ENCODE measurements at places on chromosomes 11 and 22.
A peak's percentile ranks its signal among the peaks of the same experiment; 100 is the strongest.

DNA sequence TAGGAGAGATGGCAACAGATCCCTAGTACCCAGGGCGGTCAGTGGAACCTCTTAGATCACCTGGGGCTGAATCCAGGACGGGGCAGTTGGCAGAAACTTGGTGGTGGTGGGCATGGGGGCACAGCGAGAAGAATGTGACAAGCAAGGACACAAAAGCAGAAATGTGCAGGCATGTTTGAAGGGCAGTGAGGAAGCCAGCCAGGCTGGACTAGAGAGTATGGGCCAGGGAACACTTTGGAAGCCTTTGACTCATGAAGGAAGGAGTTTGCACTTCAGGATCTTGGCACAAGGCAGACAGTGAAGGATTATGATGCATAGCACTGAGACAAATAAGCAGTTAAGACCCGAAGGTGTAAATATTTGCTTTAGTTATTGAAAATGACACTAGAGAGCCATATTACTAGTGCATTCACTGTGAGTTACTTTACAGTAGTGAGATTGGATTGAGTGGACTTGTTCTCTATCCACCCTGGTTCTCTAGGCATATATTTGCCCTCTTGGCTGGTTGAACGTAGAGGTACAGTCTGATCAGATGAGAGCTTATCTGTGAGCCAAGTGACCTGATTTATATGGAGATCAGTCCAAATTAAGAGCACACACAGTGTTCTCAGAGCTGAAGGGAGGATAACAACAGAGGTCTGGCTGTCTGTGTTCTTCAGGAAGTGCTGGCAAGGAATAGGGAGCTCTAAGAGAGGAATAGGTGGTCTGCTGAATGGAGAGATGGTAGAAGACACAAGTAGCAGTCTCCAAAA, 210.4 kb downstream of the SNX19 start:
- DNase-seq: no peak
- H3K27me3 ChIP-seq: peaks cover 16% of the 10 kb centered on the region
- H3K4me3 ChIP-seq: no peak overlapping the region
- no peaks in the 10 kb centered on the region for H3K4me1 ChIP-seq
- no peak overlapping the region for H3K27ac ChIP-seq

DNA sequence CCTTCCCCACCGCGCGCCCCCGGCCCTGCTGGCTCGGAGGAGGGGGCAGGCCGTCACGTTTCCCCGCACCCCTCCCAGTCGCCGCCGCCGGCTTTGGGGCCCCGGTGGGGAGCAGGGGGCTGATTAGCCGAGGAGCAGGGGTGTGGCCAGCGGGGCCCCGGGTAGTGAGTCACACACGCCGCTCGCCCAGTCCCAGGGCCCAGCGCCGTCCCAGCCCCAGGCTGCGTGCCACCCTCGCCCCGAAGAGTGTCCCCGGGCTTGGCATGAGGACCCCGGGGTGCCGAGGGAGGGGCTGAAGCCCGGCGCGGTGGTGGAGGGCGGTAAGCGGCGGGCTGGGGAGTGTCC, 34.4 kb downstream of the PRDM11 start:
- DNase-seq: no peak
- no peak overlapping the region for H3K27ac ChIP-seq
- H3K4me1 ChIP-seq: peaks cover 23% of the 10 kb centered on the region
- H3K36me3 ChIP-seq: peaks cover 13% of the 10 kb centered on the region

DNA sequence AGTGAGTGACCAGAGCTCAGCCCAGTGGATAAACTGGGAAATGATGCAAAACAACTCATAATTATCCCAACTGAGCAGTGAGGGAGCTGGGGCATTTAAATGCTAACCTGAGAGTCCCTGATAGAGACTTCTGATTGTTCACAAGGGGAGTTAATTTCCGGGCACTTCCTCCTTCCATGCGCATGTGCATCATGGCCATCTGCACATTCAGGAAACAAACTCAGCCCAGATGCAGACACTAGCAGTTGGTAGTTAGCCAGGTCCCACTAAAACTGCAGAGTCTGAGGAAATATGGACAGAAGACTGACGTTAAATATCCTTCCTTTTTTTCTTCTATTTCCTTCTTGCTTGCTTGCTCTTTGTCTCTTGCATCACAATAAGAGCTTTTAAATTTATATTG, 852.1 kb upstream of the LRRC4C start:
- no peaks in the 10 kb centered on the region for H3K27me3 ChIP-seq
- H3K4me1 ChIP-seq: no peaks in the 10 kb centered on the region
- H3K27ac ChIP-seq: no peak overlapping the region
- H3K36me3 ChIP-seq: no peaks in the 10 kb centered on the region

DNA sequence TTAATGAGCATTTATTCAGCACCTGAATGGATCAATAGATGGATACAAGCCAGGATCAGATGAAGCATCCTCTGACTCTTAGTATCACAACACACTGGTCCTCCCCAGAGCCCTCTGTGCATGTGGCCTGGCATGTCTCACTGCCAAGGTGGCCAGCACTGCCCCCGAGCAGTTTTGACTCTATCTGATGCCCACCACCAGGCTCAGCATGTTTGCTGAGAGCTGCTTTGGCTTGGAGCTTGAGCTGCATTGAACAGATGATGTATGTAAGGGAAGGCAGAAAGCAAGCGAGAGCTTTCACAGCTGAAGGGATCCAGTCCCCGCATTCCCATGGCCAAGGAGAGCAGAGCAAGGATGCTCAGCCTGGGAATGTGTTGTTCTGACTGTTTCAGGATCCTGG, 320.3 kb downstream of the BUD13 start:
- peaks cover 7% of the 10 kb centered on the region for H3K27me3 ChIP-seq
- H3K36me3 ChIP-seq: no peaks in the 10 kb centered on the region
- no peak for DNase-seq

DNA sequence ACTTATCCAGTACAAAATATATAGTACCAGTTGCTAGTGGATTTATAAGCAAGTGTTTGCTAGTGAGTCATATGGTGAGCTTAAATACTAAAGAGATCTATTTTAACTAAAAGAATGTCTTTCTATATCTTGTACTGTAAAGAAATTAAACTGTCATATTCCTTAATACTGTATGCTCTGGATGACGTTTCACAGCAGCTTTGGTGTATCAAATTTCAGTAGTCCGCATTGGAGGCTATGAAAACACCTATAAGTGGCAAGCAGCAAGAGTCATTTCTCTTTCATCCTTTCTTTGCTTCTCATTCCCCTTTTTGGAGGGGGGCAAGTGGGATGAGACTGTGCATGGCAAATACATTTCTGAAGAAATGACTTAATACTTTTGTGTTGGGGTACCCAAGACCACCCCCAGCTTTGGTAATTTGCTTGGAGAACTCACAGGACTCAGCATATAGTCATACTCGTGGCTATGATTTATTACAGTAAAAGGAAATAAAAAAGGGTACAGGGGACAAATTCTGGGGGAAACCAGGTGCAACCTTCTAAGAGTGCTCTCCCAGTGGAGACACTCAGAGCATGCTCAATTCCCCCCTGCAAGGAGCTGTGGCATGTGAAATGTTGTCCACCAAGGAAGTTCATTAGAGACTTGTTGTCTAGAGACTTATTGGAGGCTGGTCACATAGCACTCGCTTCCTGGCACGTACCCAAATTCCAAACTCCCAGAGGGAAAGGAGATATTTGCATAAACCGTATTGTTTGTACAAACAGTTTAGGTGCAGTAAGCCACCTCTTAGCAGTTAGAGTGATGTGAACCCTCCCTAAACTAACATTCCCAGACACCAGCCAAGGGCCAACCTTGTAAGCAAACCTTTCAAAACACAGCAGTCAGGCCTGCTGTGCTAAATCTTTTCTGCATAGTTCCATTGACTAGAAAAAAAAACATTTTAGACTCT, 210.8 kb downstream of the PGR start:
- no peaks in the 10 kb centered on the region for H3K27me3 ChIP-seq
- no peaks in the 10 kb centered on the region for H3K36me3 ChIP-seq

DNA sequence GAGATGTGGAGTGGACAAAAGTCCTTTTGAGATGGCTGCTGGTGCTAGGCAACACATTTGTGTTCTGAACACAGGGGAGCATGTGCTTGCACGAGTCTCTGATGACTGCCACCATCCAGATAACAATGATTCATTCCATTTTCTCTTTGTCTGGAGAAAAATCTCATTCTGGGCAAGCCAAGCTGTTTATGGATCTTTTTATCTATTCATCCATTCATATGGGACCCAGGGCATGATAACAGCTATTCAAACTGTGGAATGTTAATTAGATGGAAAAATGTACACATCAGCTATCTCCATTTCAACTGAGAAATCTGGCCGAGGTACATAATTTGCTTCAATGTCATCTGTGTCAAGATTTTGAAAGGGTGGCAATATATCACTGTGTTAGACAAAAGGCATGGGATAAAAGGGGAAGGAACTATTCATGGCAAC, 117.5 kb upstream of the ZBED5 start:
- H3K36me3 ChIP-seq: peaks cover 2% of the 10 kb centered on the region
- H3K27ac ChIP-seq: no peak overlapping the region
- no peak overlapping the region for H3K4me3 ChIP-seq
- peaks cover 5% of the 10 kb centered on the region for H3K27me3 ChIP-seq
- peaks cover 4% of the 10 kb centered on the region for H3K4me1 ChIP-seq
- DNase-seq: no peak

DNA sequence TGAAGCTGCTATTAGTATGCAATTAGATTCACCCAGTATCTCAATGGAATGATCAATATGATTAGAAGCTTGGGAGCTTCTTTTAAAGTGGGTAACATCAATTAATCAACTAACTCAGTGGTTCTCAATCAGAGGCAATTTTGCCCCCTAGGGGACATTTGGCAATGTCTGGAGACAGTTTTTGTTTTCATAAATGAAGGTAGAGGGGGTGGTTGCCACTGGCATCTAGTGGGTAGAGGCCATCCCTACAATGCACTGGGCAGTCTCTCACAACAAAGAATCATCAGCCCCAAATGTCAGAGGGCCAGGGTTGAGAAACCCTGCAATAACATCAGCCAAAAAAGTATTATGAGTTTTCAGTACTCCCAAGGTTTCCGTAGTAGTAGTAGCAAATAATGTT, 5.9 kb upstream of the AMOTL1 start:
- no peaks in the 10 kb centered on the region for H3K4me1 ChIP-seq
- no peak for DNase-seq
- no peaks in the 10 kb centered on the region for H3K36me3 ChIP-seq

- no peaks in the 10 kb centered on the region for H3K36me3 ChIP-seq
- H3K4me3 ChIP-seq: peak overlapping the region; percentile 31
- peaks cover 14% of the 10 kb centered on the region for H3K27me3 ChIP-seq
- H3K27ac ChIP-seq: no peak overlapping the region
- DNase-seq: no peak
- H3K4me1 ChIP-seq: peaks cover 5% of the 10 kb centered on the region
Observed at GRCh38 chr11:100686476-100687053, 523 bp upstream of the ARHGAP42 start.

GRCh38 chr11:110757962-110758755, 45.9 kb upstream of the ARHGAP20 start:
- H3K4me3 ChIP-seq: no peak overlapping the region
- peaks cover 6% of the 10 kb centered on the region for H3K27me3 ChIP-seq
- DNase-seq: no peak
- H3K27ac ChIP-seq: no peak overlapping the region
- no peaks in the 10 kb centered on the region for H3K4me1 ChIP-seq
- no peaks in the 10 kb centered on the region for H3K36me3 ChIP-seq

DNA sequence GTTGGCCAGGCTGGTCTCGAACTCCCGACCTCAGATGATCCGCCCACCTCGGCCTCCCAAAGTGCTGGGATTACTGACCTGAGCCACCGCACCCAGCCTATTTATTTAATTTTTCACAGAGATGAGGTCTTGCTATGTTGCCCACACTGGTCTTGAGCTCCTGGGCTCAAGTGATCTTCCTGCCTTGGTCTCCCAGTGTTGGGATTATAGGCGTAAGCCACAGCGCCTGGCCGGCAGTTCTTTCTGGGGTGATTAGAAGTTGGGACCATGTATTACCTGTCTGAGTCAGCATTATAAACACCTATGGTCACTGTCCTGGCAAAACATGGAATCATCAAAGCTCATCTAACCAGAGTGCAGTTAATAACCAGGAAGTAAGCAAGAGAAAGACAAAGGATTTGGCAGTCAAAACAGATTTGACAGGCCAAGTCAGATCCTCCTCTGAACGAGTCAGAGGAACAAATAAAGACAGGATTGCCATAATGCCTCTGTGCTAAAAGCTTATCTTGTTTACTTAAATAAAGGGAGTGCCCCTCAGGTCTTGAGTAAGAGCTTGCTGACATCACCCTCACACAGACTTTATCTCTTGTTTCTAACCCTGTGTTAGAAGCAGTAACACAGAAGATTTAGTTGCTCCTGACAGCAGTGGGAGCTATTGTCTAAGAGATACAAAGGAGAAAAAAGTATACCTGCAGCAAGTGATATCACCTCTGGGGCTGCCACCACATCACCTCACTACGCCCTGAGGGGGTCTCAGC, 3.7 kb downstream of the SERPIND1 start:
- no peak overlapping the region for H3K27ac ChIP-seq
- H3K27me3 ChIP-seq: no peaks in the 10 kb centered on the region
- no peaks in the 10 kb centered on the region for H3K36me3 ChIP-seq
- no peak for DNase-seq
- H3K4me1 ChIP-seq: no peaks in the 10 kb centered on the region

GRCh38 chr11:96335388-96335787, 7.6 kb downstream of the MAML2 start:
- DNase-seq: no peak
- H3K27me3 ChIP-seq: no peaks in the 10 kb centered on the region
- peaks cover 3% of the 10 kb centered on the region for H3K36me3 ChIP-seq
- peak overlapping the region; percentile 12 for H3K27ac ChIP-seq
- no peak overlapping the region for H3K4me3 ChIP-seq
- peaks cover 63% of the 10 kb centered on the region for H3K4me1 ChIP-seq

- H3K4me1 ChIP-seq: peaks cover 12% of the 10 kb centered on the region
- H3K27me3 ChIP-seq: no peaks in the 10 kb centered on the region
- DNase-seq: no peak
- no peak overlapping the region for H3K4me3 ChIP-seq
- H3K36me3 ChIP-seq: peaks cover 4% of the 10 kb centered on the region
- no peak overlapping the region for H3K27ac ChIP-seq
Observed at GRCh38 chr22:17633217-17633997, 4.9 kb upstream of the ATP6V1E1 start.

DNA sequence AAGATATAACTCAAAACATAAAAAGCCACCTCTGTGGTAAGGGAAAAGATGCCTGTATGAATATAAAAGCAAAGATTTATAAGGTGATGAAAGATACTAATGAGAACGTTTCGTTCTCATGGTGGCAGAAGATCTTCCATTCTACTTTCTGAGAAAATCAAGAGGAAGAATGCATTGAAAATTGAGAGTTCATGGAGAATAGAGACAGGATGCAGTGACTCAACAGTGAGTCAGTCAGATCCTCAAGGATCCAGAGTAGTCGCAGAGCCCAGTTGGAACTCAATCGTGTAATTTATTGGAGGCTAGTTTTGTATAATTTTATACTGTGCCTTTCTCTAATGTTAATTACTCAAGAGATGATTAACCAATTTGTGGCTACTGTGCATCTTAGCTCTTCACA, 73.3 kb downstream of the ENTHD1 start:
- DNase-seq: no peak
- H3K27me3 ChIP-seq: no peaks in the 10 kb centered on the region
- H3K27ac ChIP-seq: no peak overlapping the region
- H3K4me3 ChIP-seq: no peak overlapping the region

GRCh38 chr11:59200423-59200746, 12.3 kb downstream of the MPEG1 start:
- no peak for DNase-seq
- H3K36me3 ChIP-seq: peaks cover 3% of the 10 kb centered on the region
- H3K4me3 ChIP-seq: no peak overlapping the region
- no peaks in the 10 kb centered on the region for H3K27me3 ChIP-seq
- H3K27ac ChIP-seq: peak overlapping the region; percentile 67

GRCh38 chr11:65051398-65051858, 6.9 kb downstream of the NAALADL1 start:
- peaks cover 18% of the 10 kb centered on the region for H3K4me1 ChIP-seq
- no peak overlapping the region for H3K27ac ChIP-seq
- DNase-seq: no peak
- no peaks in the 10 kb centered on the region for H3K36me3 ChIP-seq
- no peak overlapping the region for H3K4me3 ChIP-seq
- H3K27me3 ChIP-seq: no peaks in the 10 kb centered on the region

All from T-helper 17 cell (primary cell).